Urinary bladder (tissue), 4 donors: ENCODE measurements at places on chromosomes 2 and 18. TPM values are rescaled to one million over a fixed set of nuclear protein-coding genes. Genes with fewer than 3 reads are reported as not detected.

DNA sequence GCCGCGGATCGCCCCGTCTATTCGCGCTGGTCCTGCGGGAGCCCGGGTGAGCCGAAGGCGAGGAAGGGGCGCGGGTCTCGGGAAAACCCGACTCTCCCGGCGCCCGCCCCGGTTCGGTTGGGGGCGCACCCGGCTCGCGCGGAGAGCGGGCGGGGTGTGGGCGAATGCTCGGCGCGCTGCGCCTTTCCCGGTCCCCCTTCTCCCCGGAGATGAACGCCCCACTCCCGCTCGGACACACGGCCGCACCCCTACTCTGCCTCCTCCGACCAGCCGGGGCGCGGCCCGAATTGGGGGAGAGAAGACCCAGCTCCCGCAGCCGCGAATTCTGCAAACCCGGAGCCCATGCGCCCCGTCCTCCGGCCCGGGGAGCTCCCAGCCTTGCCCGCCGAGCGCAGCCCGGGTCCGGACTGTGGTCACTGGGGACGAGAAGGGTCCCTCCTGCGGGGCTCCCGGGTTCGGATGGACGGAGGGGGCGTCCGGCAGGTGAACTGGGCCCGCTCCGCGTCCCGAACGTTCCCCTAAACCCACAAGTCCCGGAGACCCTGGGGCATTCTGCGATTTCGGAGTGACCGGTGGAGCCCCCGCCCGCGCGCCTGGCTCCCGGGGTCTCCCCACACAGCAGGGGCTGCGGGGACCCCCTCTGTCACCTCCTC, 734 bp downstream of the KCNG2 start:
- DNase-seq = no peak

DNA sequence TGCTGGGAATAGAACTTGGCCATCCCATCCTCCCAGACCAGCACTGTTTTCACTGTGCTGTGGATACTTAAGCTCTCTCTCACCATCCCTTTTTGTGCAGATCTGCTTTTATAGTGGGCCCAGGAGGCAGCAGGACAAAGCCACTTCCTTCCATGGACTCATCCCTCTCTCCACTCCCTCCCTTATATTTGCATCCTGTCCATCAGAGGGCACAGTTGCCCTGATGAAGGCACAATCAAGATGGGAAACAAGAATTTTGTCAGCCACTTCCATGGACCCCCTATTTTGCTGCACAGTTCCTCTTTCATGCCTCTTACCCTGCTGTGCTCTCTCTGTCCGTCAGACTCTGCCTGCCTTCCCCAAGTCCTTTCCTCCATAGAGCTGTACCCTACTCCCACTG, 338.7 kb downstream of the HRH4 start:
- no peak for DNase-seq

GRCh38 chr2:201793631-201794030, 12.7 kb upstream of the CDK15 start:
- no peak for DNase-seq

DNA sequence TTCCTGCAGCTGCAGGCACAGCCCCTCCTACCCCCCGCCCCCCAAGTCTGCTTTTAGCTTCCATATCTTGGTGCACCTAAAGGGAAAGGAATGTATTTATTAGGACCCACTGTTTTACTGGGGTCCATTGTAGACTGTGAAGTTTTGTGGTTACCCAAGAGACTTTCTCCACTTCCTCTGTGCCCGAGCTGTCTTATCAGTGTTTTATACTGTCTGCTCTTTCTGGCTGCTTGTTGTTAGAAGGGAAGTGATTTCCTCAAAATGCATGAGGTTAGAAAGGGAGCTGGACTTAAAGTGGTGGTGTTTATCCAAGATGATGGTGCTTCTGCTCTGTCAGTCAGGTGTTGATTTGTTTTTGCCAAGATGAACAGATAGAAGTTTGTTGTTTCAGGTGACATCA, 85.0 kb downstream of the PTH2R start:
- no peak for DNase-seq

DNA sequence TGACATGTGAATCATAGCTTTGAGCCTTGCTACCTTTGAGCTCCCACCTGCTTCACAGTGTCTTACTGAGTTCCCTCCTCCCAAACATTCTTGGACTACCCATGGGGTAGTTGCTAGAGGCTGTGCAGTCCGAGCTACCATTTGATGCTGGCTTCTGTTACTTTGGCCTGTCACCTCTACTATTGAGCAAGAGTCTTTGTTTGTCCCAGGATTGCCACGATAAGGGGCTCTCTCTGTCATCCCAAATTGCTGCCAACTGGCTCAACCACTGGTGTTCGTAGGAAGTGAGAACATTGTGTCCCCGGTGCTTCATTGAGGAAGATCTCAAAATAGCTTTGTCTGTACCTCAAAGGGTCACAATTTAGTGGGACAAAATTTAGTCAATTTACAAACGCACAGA, 59.1 kb upstream of the PAX8 start:
- DNase-seq = no peak

GRCh38 chr2:203745267-203745666, 38.8 kb downstream of the CD28 start:
- no peak for DNase-seq

DNA sequence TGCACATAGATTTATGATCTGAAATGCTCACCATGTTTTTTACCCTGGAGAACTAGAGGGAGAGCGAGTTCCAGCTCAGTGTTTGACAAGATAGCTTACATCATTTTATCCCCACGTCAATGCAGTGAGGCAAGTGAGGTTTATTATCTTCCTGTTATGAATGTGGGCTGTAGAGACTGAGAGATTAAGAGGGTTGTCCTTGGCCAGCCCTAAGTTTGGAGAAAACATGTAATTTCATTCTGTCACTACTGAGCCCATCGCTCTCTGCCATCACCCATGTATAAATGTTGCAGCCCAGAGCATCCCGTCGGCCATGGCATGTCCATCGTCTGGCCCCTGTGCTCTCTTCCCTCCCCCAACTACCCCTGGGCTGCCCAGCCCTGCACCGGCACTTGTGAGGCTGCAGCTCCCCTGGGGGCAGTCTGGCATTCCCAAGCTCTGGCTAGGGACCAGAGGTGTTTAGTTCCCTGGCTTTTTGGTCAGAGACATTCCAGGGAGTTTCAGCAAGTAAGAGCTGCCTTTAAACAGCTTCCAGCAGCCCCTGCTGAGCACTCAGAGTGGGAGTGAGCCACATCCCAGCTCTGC, 136.7 kb downstream of the ANTXR1 start:
- peak; percentile 51 for DNase-seq

DNA sequence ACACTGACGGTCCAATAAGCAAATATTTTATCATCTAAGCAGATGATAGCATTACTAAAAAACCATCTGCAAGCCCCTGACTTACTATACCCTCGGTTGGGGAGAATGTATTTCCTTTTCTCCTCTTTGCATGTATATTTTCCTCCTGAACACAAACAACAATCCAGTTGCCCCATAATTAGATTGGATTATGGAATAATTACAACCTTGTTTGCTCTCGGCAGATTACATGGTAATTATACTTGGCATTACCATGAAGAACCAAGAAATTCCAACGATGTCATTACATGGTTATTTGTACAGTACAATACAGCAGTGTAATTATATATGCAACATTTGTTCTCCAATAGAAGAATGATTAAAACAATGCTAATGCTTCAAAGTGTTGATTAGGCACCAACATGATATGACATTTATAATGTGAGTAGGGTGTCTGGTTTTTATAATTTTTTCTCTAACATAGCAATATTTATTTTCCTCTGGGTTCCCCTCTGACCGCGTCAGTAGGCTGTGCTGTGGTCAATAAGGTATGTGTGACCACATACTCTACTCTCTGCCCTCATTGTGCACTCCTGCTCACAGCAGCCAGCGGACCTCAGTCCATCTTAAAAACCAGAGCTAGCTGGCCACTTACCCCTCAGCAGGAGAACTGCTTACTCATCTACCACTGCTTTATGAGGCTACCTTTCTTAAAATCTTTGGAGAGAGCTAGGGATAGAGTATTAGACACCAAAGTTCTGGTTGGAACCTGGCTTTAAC, 176.1 kb downstream of the INSIG2 start:
- no peak for DNase-seq

DNA sequence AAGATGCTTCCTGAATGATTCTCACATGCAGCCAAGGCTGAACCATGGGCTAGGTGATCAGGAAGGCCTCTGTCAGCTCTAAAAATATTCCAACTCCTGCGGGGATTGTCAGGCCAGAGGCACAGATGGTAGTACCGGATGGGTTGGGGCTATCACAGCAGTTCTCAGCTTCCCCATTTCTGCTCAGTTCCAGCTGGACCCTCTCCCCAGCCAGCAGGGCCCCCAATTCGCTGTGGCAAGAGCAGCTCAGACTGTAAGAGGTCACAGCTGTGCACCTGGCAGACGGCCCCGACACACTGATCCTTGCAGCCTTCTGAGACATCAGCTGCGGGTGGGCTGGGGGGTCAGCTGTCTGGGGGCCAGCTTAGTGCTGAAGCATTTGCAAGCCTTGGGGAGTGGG, 43.6 kb upstream of the TCF7L1 start:
- no peak for DNase-seq

HMSD gene
- 0.11 TPM for total RNA-seq

GRCh38 chr18:32542221-32542798, 71.6 kb upstream of the GAREM1 start:
- DNase-seq = no peak

DNA sequence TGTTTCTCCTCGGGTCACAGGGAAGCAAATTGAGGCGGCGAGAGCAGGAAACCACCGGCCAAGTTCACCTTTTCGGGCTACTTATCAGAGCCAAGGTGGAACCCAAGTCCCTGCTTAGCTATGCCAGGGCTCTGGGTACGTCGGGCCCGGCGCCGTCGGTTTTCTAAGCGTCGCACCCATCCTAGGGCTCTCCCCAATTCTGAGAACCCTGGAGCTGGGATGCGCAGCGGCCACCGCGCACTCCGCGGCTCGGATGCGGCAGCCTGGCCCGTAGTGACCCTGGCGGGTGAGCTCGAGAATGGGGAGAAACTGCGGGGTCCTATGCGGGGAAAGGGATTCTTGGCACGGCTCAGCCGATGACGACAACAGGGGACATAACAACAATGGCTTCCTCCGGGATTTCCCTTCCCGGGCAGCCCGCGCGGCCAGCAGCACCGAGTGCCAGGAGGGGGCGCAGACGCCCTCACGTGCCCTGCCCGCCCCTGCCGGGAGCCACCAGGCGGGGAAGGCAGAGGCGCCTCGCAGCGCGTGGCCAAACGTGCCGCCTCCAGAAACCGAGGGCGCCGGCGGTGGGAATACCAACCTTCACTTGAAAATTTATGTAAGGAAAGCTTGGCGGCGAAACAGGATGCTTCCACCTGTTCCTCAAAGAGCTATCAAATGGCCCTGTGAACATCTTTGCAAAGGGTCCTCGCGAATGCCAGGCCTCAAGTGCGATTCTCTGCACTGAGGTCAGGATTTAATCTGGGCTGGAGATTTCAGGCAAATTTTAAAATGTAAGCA, 2.1 kb upstream of the SLC30A3 start:
- no peak for DNase-seq

DNA sequence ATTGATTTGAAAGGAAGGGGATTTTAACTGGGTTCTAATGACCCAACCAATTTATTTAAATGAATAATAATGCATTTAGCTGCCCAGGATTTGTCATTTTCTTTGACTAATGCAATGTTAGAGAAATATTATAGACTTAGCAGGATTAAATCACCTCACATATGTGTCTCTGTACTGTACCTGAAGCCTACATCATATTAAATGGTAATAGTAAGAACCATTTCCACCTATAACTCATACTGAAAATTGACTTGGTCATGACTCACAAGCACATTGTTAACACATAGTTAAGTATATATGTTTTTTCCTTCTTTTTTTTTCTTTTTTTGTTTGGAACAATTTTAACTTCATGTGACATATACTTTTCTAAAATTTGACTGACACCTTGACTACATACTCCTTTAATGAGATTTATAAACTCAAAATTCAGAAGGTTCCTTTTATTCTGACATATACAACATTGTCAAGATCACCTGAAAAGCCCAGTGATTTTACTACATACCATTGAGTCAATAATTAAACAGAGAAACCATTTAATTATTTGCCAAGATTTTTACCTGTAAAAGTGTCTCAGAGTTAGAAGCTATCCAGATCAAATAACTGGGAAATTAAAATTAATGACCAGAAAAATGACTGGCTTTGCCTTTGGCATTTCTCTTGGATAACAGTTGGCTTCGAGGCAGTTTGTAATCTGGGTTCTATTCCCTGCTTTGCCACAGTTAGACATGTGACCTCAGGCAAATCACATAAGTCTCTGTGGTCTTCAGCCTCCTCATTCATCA, 58.8 kb upstream of the CDC42EP3 start:
- no peak for DNase-seq

DNA sequence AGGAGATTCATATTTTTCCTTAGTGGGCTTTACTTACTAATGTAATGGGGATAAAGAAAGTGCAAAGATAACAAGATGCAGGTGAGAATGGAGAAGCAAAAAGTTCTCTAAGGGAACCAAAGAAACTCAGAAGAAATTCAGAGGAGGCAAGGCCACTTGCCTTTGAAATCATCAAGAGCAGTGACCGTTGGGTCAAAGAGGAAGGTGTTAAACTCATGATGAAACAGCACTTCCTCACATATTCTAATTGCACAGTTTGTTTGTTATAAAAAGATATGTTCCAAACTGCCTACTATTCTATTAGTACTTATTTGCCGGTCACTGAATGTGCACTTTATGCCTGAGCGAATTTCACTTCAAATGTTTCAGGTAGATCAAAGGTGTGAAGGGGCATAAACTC, 975.1 kb downstream of the BCL11A start:
- no peak for DNase-seq

ACMSD gene
- total RNA-seq = not detected

DNA sequence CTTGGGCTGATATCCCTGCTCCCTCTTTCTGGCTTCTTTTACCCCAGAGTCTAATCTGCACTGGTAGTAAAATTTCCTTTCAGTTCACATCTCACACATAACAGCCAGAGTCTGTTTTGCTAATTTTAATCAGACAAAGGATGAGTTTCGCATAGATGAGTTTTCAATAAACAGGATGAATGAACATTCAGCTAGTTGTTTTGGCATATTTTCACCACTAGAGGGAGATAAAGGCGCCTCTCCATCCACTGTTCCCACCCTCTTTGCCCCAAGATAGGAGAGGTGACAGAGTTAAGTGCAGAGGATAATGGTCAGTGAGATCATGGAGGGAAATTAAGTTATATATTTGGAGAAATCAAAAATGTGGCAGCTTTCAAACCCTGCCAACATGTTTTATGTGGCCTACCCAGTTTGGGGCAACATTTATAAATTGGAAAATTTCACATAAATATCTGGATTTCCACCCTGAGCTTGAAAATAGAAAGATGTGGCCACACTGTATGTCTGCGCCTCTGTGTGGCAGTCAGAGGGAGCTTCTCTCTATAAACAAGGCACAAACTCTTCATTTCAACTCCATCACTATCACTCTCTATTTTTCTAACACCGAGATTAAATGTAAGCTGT, 48.5 kb upstream of the DTNA start:
- DNase-seq = no peak

DNA sequence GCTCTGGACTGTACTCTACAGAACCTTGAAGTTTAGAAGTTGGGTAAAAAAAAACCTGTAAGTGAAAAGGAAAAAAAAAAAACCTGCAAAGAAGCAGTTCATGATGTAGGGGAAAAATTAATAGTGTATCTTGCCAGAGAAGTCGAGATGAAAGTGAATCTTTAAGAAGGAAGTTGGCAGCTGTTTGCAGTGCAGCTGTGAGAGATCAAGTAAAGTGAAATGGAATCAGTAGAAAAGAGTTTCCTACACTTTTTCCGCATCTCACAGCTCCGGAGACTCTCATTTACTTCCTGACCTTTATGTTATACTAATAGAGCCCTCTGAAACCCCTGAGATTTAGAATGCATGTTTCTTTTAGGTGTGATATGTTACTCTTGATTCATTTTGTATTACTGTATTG, 19.2 kb downstream of the RNMT start:
- DNase-seq = no peak
